Activated T-helper 1 cell treated with anti-CD3 and anti-CD28 coated beads, Interleukin-2, amount 50 U/mL, for 16 hours (primary cell): ENCODE measurements at places on chromosomes 5 and 9.

GRCh38 chr5:173434270-173434669, 106.1 kb upstream of the STC2 start:
- DNase-seq, result no peak

GRCh38 chr9:128056887-128057723, 10.0 kb downstream of the NAIF1 start:
- DNase-seq, result no peak

DNA sequence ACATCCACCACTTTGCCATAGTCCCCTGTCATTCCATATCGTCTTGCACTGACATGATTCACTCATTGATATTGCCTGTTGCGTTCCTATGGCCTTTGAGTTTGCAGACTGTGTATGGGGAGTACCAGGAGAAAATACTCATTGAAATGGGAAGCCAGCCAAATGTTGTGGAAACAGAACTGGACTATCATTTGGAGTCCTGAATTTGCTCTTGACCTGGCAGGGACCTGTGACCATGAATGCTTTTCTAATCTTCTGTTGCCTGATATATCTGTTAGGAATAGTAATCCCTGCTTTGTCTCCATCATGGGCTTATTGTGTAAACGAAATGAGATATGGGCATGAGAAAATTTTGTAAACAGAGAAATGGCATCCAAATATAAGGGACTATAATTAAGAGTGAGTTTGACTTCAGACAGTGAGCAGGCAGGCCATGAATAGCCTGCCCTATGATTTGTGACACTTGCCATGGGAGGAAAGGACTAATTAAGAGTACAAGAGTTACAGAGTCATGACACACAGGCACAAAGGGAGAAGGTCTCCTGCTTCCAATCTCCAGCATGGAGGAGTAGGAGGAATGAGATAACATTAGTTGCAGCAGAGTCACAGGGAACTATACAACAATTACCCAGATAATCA, 572.9 kb upstream of the SGCD start:
- no peak for DNase-seq

GRCh38 chr5:145787507-145787906, 47.6 kb downstream of the PRELID2 start:
- DNase-seq, result no peak

DNA sequence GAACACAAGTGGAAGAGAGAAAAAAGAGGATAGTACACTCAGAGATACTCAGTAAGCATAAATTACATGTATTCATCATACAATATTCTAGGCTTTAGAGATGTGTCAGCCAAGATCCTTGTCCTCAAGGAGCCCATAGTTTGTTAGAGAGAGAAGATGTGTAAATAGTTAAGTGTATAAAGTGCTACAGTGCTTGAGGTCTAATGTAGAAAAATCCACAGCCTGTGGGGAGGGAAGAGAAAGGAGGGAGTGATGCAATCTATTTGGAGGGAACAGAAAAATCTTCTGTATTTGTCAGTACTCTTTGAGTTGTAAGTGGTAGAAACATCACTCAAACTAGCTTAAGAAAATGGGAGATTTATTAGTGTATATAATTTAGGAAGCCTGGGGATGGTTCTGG, 81.9 kb downstream of the PALM2AKAP2 start:
- no peak for DNase-seq
